ENCODE measurements at places on chromosomes 2 and 18.
A peak's percentile ranks its signal among the peaks of the same experiment; 100 is the strongest.

DNA sequence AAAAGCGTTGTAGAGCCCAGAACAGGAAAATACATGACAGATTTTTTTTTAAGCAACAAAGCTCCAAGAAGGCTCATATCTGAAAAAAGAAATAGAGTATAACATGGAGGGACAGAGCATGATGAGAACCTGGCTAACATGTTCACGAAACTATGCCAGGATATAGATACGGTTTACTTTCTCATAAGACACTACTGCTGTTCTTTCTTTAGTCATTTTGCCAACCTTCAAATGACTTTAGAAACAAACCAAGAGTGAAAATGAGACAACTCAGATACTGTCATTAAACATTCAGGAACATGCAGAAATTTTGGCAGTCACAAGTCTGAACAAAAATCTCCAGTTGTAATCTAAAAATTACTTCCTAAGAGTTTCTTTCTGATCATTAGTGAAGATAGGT, 14.3 kb downstream of the LPIN2 start:
- no peak for DNase-seq

DNA sequence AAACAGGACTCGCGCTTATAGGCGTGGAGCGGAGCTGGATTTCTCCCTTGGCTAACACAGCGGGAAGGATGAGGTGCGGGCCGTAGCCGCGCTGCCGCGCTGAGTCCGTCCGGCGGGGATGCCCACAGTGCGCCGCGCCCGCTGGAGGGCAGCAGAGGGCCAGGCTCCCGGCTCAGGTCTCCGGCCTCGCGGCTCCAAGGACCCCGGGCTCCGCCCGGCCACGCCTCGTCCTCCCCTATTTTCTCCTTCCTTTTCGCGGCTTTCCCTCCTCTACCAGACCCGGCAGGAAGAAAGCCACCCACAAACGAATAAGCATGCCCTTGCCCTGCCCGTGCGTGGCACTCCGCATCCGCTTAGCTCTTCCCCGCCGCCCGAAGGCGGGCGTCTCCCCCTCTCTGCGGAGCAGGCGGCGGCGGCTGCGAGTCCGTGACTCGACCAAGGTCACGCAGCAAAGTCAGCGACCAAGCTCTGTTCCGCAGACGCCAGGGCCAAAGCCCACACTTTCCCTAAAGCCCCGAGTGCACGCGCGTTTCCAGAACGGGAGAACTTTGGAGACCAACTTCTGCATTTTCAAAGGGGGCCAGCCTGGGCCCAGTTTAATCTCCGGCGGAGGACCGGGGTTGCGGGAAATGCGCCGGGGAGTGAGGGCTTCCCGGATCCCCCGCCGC, 48.5 kb downstream of the KCNIP3 start:
- peak; percentile 53 for DNase-seq

GRCh38 chr2:97908208-97908676, 87.5 kb downstream of the TMEM131 start:
- DNase-seq = no peak

GRCh38 chr2:197059477-197059876, 133.0 kb upstream of the PGAP1 start:
- DNase-seq = no peak

- DNase-seq = no peak
These were observed 138.1 kb downstream of the WDR7 start for GRCh38 chr18:56789004-56789888.

- DNase-seq = no peak
These were observed 36.4 kb downstream of the WDSUB1 start for GRCh38 chr2:159249990-159250715.

DNA sequence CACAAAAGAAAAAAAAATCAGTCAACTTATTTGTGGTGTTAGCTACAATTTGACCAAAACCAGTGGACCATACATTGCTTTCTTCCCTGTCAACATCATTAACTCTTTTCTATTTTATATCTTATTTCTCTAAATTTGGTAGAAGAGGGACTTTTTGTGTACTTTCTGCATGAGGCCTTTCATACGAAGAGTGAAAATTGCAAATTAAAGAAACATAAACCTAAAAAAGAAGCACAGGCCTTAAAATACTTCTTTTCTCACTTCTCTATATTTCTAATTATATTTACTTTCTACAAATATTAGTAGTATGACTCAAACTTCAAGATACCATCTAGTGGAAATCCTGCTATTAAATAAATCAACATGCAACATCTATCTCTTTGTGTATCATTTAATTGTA, 1073.4 kb upstream of the ZEB2 start:
- no peak for DNase-seq

DNA sequence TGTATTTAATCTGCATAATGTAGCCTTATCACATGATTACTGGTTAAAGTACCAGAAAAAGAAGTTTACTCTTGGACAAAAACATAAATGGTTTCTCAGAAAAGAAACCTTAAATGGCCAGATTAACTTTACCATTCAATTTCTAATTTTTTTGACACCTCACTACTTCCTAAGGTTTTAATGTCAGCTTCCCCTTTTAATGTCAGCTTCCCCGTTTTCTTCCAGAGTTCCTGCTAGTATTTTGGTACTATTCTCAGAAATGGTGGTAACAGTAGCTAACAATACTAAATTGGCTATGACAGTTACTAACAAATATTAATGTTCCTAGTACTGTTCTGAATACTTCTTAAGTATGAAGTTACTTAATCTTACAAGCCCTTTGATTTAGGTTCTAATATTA, 22.4 kb upstream of the SLC8A1 start:
- DNase-seq = no peak

GRCh38 chr18:7946734-7947377, 379.7 kb downstream of the PTPRM start:
- DNase-seq = no peak

DNA sequence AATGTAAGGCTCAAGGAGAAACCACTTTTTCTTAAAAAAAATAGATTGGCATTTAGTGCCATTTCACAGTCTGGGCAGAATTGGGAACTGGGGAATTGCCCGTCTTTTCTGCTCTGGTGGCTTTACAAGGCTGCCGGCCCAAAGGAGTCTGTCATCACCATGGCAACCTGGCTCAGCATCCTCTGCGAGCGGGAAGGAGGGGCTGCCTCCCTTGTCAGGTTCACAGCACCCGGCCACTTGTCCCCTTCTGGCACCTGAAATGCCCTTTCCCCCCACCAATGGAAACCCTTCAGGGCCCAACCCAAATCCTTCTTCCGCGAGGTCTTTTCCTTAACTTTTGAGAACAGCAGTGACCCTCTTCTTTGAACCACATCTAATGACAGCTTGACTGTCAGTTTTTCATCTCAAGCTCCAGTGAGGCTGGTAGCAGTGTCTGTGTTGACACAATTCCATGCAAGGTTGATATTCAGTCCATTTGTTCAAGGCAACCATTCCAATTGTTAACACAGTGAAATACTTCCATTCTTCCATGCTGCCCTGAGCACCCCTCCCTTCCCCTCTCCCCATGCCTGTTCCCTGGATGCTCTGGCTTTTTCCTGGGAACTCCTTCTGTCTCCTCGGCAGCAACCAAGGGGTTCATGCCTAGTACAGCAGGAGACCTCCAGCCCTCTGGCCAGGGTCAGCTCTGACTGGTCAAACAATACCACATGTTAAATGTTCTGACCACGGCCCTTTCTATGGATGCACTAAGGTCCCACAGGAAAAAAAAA, 79.6 kb downstream of the DNER start:
- no peak for DNase-seq

DNA sequence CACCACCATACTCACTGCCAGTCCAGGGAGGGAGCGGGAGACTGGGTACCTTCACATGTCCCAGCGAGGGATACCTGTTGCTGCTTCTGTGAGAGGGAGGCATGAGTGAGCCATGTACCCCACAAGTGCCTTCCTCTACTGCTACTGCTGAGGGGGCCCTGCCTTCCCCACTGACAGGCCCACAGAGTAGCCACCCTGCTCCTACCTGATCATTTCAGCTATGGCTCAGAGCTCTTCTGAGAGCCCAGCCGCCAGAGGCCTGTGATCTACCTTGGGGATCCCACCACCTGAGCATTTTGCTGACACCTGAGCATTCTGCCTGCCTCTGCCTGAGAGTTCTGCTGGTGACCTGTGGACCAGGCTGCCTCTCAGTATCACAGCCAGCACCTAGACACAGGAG, 137.6 kb downstream of the FSIP2 start:
- DNase-seq = no peak

GRCh38 chr2:100980046-100980445, 22.0 kb upstream of the RPL31 start:
- DNase-seq = no peak

- DNase-seq = no peak
These were observed 4.8 kb upstream of the MRPL44 start for GRCh38 chr2:223952280-223952968.

- DNase-seq = peak; percentile 80
These were observed 209.4 kb upstream of the TRIB2 start for GRCh38 chr2:12507295-12507694.

- DNase-seq = no peak
These were observed 103.6 kb downstream of the BABAM2 start for GRCh38 chr2:27993950-27994728.

- no peak for DNase-seq
These were observed 35.1 kb upstream of the RTN4 start for GRCh38 chr2:55085113-55086040.

All from AG09319 (cell line).